ENCODE measurements at places on chromosomes 3 and 15.

DNA sequence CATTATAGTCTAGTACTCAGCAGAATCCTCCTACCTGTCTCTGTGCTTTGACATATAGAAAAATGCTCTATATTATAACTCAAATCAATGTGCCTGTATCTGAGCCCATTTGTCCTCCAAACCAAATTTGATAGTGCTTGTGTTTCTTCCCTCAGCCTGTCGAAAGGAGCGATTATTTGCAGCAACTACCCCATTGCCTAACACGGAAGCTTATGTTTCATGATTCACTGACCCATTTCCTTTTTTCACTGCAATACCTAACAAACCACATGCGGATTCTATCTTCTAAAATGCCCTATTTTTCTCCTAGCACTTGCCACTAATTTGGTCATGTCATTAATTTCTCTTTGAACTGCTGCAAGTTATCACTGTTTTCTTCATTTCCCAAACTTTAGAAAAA, 1220.6 kb upstream of the CADM2 start:
- no peak for DNase-seq

DNA sequence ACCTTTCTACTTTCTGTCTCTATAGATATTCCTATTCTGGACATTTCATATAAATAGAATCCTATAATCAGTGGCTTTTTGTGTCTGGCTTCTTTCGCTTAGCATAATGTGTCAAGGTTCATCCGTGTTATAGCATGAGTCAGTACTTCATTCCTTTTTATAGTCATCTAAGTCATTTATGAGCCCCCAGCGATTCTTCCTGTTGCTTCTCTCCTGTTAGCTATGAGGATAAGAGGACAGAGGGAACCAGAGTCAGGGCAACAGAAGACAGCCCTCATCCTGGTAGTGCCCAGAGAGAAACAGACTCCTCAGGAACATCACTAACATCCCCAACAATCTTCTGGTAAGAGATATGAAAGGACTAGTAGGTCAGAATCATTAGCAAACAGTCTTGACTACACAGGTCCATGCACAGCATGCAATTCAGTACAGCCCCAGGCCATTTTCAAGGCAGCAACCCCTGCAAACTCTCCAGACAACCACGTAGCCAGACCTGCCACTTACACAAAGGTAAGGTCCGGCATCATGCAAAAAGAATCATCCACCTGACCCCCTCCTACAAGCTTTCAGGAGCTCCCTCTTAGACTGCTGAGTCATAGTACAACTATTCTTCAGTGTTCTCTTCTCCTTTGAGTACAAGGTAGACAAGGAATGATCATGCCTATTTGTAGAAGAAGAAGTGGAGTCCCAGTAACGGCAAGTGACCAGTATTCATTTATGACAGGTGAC, 91.5 kb downstream of the MYLK start:
- DNase-seq = no peak

DNA sequence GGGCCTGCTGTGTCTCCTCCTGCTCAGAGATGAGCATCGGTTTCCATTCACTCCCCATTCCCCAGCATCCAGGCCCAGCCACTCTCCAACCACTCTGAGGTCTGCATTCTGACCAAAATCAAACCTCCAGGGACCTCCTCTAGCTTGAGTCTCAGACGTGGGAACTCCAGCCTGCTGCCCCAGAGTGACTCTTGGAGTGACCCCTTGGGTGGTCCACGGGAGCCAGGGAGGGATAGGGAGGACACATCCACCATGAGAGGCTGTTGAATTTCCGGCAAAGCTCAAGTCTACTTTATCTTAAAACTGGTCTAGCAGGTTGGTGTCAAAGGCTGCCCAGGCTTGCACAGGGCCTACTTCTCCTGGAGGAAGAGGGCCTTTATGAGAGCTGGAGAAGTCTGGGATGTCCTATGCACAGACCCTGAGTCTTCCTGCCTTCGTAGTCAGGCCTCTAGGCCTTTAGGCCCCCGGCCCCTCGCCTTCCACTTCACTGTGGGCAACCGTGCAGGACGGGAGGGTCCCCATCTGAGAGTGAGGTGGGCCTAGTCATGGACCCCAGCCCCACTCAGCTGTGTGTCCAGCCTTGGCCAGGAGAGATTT, 8.9 kb downstream of the CISH start:
- DNase-seq = no peak

DNA sequence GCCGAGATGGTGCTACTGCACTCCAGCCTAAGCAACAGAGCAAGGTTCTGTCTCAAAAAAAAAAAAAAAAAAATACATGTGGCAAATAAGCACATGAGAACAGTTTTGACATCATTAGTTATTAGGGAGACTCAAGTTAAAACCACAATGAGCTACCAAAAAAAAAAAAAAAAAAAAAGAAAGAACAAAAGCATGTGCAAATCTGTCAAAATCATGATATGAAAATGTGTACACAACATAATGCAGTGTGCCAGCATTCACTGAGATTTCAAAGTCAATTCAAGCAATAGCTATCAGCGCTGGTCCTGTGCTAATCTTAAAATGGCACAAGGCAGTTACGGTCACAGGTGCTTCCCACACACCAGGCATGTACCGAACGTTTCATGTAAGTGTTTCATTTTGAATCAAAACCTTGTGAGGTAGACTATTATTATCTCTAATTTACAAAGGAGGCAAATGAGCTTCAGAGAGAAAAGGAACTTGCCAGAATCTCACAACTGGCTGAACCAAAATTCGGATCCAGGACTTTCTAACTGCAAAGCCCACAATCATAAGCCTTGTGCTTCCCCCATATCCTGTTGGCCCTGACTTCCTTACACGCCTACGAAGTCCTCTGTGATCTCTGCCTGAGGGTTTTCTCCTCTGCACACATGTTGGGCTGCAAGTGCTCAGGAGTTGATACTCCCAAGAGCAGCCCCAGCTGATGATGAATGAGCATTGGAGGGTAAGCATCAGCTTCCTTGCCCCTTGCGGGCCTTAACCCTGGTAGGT, 200.1 kb upstream of the PROK2 start:
- no peak for DNase-seq

- no peak for DNase-seq
Measured at GRCh38 chr3:128274837-128275236, 121.6 kb downstream of the EEFSEC start.

GRCh38 chr3:5020242-5020722, 41.0 kb downstream of the BHLHE40 start:
- no peak for DNase-seq

- DNase-seq = no peak
Measured at GRCh38 chr3:194460566-194460965, 26.2 kb downstream of the ATP13A3 start.

DNA sequence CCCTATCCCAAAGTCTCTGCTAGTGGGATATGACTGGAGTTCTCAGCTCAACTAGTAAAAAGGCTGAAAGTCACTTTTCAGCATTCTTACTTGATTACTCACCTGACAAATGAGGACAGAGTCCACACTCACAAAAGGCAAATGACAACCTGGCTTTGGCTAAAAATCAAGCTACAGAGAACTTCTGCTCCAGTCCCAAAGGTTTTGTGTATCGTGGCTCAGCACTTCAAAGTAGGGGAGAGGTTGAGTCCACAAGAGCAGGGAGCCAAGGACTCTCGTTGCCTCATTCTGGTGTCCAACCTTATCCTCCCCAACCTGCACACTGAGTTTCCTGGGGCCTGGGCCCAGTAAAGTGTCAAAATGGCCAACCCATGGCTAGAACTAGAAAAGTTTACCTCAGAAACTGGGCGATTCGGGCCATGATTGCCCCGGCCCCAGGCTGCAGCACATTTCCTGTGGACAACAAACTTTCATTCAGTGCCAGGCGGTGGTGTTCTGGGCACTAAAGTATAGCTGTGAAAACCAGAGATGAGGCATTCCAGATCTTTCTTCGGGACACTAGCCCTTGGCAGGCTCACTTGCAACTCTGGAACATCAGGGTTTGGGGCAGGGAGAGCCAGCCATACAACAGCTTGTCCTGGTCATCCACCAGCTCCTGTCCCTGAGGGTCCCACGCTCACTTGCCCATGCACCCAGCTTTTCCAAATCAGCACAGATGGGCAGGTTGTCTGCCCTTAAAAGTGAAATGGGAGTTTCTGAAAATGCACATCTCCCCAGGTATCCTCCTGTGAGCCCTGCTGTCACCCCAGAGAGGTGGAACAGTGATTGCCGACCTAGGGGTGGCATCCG, 3.1 kb downstream of the ACAA1 start:
- DNase-seq = no peak

GRCh38 chr3:42019144-42019952, 57.4 kb upstream of the ULK4 start:
- no peak for DNase-seq

- no peak for DNase-seq
Measured at GRCh38 chr3:4950948-4951347, 28.3 kb upstream of the BHLHE40 start.

DNA sequence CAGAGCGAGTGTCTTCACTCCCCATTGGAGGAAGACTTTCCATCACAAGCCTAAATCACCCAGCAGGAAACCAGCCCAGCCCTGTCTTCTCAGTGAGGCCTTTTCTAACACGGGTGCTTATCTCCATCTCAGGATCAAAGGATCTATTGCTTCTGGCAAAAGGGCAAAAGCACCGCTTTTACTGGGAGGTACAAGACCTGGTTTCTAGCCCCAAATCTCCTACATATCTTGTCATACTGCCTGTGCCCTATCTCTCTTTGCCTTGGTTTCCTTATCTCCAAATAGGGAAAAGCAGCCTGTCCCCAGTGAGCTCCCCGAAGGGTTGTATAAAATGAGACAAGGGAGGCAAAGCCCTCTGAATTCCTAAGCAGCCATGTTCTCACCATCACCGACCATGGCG, 5.2 kb downstream of the GLB1 start:
- no peak for DNase-seq

- DNase-seq = no peak
Measured at GRCh38 chr15:45921376-45921775, 286.5 kb downstream of the SQOR start.

Data from NCI-H524 (cell line).